ENCODE measurements at places on chromosomes 16 and 17.

GRCh38 chr17:72850410-72851118 is 241.9 kb downstream of the SLC39A11 start:
- no peak for DNase-seq

- no peak for DNase-seq
Measured at GRCh38 chr17:62597920-62598319, 29.6 kb upstream of the MRC2 start.

GRCh38 chr16:59067205-59067604 is 333.1 kb upstream of the GOT2 start:
- DNase-seq = no peak

- no peak for DNase-seq
Measured at GRCh38 chr17:3036800-3037199, 26.6 kb downstream of the OR1D5 start.

GRCh38 chr17:17792551-17793377 is 44.0 kb downstream of the SREBF1 start:
- no peak for DNase-seq

DNA sequence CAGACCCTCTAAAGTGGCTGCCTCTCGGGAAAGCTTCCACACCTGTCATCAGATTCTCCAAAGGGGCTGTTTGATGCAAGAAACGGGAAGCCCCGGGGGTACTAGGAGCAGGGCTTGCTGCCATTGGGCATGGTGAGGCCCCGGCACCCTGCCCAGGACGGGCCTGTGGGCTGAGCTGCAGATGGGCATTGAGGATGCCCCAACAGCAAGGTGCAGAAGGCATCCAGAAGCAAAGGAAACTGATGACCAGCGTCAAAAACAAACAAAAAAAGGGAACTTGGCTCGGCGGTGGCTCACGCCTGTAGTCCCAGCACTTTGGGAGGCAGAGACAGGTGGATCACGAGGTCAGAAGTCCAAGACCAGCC is 1.5 kb upstream of the LIMD2 start:
- DNase-seq = no peak

DNA sequence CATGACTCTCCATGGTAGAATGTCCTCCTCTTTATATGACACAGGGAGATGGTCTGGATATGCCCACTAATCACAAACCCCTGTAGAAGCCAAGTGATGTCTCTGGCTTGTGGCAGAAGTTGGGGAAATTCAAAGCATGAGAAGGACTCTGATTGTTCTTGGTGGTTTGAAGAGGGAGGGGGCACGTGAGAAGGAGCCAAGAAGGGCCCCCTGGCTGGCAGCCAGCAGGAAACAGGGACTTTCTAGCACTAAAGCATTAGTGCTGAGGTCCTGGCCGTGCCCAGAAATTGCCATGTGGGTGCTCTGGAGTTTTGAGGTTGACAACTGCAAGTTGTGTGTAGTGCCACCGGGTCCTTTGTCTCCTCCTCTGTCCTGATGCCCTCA is 199.9 kb downstream of the LGALS9B start:
- no peak for DNase-seq

GRCh38 chr17:80815151-80815681 is 176.4 kb upstream of the CHMP6 start:
- DNase-seq = no peak
